HepG2 (cell line): ENCODE measurements at places on chromosomes 2 and 18. TPM values are rescaled to one million over a fixed set of nuclear protein-coding genes. Genes with fewer than 3 reads are reported as not detected.

- no peak for DNase-seq
Observed at GRCh38 chr2:218363736-218364135, 7.1 kb downstream of the CATIP start.

- DNase-seq: peak; percentile 83
Observed at GRCh38 chr2:223997938-223998337, 40.7 kb downstream of the MRPL44 start.

The RBM45 gene
- polyA plus RNA-seq: 4.2 and 5.7 TPM in 2 replicates

- DNase-seq: no peak
Observed at GRCh38 chr2:21972586-21972985, 848.8 kb downstream of the TDRD15 start.

- DNase-seq: no peak
Observed at GRCh38 chr2:165147186-165148045, 56.4 kb downstream of the SCN3A start.

- no peak for DNase-seq
Observed at GRCh38 chr2:199395311-199395710, 62.4 kb downstream of the SATB2 start.

The CHAC2 gene
- polyA plus RNA-seq: 1.1 and 1.7 TPM in 2 replicates

- no peak for DNase-seq
Observed at GRCh38 chr18:6751222-6751621, 21.7 kb downstream of the ARHGAP28 start.

DNA sequence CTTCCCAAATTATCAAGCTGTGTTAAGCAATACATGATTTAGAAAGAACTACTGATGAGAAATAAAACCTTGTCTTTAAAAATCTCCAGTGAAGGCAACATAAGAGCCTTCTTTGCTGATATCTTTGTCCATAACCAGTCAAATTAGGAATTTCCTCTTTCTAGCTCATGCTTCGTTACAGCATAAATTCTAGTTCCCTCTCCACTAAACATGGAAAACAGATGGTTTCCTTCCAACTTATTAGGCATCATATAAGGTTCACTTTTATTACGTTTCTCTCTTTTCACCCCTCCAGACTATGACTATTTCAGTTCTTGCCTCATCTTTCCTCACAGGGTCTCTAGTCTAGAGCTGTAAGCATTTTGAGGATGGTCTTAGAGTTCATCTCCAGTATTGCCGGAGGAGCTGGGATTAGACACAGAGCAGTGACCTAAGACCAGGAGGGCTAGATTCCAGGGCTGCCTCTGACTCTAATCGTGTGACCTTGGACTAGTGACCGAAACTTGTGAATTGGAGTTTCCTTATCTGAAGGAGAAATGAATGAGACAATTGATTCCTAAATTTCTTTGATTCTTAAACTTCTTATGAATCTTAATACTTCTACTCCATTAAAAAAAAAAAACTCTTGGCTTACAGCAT is 195.5 kb upstream of the APCDD1 start:
- no peak for DNase-seq

- DNase-seq: no peak
Observed at GRCh38 chr2:108825254-108825653, 38.7 kb downstream of the CCDC138 start.

GRCh38 chr18:8602040-8602439 is 7.2 kb upstream of the RAB12 start:
- no peak for DNase-seq

GRCh38 chr2:140242889-140243288 is 1462.7 kb upstream of the NXPH2 start:
- DNase-seq: no peak

DNA sequence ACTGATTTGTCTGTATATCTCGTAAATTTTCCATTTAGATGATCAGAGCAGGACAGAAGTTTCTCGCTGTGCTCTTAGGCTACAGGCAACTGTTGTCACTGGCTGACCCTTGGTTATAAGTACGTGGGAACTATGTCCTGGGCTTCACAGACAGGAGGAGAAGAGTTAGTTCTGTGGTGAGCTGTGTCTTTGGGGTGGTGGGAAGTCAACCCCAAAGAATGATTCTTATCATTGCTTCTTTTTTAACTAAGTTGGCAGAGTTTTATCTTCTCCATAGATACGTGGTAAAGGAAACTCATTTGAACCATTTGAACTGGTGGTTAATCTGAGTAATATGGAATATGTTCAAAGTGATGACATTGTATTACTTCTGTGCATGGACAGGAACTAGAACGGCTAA is 230.6 kb upstream of the EPAS1 start:
- DNase-seq: no peak

GRCh38 chr2:124913868-124914267 is 888.8 kb downstream of the CNTNAP5 start:
- no peak for DNase-seq

DNA sequence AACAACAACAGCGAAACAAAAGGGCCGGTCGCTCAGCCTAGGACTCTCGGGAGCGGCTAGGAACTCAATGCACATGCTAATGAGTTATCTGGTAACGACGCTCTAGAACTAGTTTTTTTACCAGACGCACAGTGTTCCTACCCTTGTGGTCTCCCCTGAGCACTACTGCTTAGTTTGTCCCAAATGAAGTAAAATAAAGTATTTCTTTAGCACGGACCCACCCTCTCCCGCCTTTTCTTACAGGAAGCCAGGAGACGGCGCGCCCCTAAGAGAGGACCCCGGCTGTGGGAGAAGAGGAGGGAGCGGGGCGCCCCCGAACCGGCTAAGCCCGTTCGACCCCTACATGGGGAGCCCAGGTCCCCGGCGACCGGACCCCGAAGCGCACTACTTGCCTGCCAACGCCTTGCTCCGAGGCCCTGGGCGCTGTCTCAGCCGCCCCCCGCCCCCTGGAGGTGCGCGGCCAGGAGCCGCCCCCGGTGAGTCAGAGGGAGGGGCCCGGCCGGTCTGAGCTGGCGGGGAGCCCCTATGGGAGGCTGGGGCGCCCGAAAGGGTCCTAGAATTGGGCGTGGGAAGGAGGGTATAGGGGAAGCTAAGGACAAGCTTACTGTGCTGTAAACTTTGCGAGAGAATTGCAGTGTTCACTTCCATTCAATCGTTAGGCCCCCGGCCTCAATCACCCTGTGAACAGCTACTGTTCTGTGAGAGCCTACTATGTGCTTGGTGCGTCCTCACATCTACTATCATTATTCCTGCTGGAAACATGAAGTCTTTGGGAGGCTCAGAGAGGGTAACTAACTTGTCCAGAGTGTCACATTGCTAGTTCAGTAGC is 3.6 kb upstream of the CAPG start:
- no peak for DNase-seq

DNA sequence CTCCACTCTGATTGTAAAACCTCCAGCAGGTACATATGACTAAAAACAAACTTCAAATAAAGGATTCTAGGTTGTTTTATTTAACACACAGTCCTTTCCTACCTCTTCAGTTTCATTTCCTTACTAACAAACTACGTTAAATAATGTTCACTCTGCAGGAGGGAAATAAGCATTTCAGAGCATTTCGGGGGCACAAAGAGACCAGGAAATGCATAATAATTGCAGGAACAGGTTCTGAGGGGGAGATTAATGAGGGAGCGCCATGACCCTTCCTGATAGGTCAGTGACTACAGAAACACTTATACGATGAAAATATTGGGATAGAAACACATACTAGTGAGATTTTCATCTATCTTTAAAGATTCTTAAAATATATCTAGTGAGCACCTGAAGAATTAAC is 416.6 kb downstream of the NRXN1 start:
- no peak for DNase-seq

DNA sequence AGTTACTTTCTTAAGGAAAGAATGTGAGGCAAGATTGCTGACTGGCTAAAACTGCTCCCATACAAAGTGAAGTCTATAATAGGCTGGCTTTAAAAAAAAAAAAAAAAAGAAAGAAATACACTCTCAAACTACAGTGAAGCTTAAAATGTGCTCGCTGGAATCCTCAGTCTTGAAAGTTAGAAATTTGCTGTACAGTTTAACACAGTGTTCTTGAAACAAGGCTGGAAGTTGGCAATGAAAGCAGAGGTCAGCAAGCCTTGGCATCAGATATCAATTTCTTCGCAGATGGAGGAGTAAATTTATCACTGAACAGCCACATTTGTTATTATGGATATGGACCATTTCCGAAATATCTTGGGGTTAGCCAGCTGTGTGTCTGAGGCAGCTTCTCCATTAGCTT is 392.9 kb downstream of the ZNF516 start:
- DNase-seq: no peak

The PROC gene
- 185 and 266 TPM in 2 replicates for polyA plus RNA-seq

The DAW1 gene
- not detected in 2 replicates for polyA plus RNA-seq

- DNase-seq: no peak
Observed at GRCh38 chr2:120547662-120548061, 188.0 kb upstream of the GLI2 start.

GRCh38 chr2:88452980-88453582 is 588 bp upstream of the FOXI3 start:
- no peak for DNase-seq

The CNGA3 gene
- not detected in 2 replicates for polyA plus RNA-seq

The ITPRIPL1 gene
- polyA plus RNA-seq: 4.3 and 6.3 TPM in 2 replicates

DNA sequence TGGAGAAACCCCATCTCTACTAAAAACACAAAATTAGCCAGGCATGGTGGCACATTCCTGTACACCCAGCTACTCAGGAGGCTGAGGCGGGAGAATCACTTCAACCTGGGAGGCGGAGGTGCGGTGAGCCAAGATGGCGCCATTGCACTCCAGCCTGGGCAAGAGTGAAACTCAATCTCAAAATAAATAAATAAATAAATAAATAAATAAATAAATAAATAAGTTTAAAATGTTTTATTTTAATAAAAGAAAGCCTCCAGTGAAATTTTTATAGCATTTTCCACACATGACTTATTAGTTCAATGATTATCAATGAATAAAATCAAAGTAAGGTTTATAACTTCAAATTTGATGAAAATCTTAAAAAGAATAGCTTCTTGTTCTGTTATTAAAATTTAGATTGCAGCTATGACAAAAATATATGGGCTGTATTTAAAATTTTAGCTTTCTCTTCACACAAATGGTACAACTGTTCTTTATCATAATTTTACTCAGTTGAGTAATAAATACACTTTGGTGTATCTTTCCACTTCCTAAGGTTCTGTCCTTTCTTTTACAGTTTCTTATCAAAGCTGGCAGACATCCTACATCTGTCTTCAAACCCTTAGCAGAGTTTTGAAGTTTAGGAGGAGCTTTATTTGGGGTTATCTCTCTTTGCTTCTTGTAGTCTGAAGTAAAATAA is 78.4 kb upstream of the ZSWIM2 start:
- no peak for DNase-seq

The DIPK1C gene
- polyA plus RNA-seq: 1.1 and 1.8 TPM in 2 replicates

The MC4R gene
- not detected in 2 replicates for polyA plus RNA-seq

The CASP8 gene
- polyA plus RNA-seq: 25.0 and 28.0 TPM in 2 replicates

DNA sequence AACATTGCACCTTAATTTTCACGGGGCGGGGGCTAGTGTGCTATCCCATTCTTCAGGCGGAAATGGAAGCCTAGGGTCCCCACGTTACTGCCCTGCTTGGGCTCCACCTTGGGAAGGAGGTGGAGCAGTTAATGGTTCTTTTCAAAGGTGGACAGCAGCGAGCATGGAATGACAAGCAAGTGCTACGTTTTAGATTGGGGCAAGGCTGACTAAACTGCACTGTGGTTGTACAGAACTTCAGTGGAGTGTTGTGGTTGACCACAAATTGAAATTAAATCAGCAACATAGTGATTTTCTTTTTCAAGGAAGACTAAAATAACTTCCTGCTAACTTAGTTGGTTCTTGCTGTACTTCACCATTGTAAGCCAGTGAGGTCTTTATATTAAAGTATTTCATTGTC is 47.0 kb downstream of the CHRNA1 start:
- no peak for DNase-seq

The OTOS gene
- not detected in 2 replicates for polyA plus RNA-seq

The SF3B6 gene
- polyA plus RNA-seq: 140 and 177 TPM in 2 replicates

The GCG gene
- polyA plus RNA-seq: not detected in 2 replicates

DNA sequence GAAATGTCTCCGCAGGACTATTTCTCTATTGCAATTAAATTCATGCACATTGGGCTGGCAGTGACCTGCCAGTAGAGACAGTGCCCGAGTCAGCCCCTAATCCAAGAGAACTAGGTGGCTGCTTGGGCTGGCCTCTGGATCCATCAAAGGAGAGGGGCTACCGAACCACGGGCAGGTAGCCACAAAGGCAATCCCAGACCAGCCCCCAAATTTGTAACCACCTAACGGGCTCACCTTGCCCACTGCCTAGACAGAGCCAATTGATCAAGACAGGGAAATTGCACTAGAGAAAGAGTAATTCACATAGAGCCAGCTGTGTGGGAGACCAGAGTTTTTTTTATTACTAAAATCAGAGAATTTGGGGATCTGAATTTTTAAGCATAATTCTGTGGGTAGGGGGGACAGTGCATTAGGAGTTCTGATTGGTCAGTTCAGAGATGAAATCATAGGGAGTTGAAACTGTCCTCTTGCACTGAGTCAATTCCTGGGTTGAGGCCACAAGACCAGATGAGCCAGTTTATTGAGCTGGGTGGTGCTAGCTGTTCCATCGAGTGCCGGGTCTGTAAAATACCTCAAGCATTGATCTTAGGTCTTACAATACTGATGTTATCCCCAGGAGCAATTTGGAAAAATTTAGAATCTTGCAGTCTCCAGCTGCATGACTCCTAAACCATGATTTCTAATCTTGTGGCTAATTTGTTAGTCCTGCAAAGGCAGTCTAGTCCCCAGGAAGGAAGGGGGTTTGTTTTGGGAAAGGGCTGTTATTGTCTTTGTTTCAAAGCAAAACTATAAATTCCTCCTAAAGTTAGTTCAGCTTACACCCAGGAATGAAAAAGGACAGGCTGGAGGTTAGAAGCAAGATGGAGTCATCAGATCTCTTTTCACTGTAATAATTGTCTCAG is 260.4 kb upstream of the SP5 start:
- DNase-seq: no peak

- no peak for DNase-seq
Observed at GRCh38 chr18:67134911-67135310, 381.6 kb downstream of the DSEL start.

- no peak for DNase-seq
Observed at GRCh38 chr2:235347691-235348090, 146.2 kb upstream of the AGAP1 start.

DNA sequence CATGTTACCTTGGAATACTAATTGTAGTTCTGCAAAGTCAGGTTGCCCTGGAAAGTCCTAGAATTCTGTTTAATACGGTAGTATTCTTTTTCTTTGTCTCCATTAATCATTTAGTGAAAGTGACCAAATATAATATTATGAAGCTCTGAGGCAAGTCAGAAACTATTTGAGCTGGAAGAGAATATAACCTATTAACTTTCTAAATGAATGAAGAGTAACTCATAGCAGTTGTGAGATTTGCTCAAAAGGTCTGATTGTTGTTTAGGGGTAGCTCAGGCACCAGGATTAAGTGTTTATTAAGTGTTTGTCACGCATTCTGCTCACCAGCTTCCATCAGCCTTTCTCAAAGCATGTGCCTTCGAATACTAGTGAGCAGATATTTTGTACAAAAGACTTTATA is 46.7 kb upstream of the SERPINE2 start:
- DNase-seq: no peak

GRCh38 chr2:30239308-30239985 is 8.1 kb downstream of the LBH start:
- DNase-seq: peak; percentile 60

The RIT2 gene
- polyA plus RNA-seq: not detected in 2 replicates
